M059J (cell line): ENCODE measurements at places on chromosomes 16 and 17. TPM values are rescaled to one million over a fixed set of nuclear protein-coding genes. Genes with fewer than 3 reads are reported as not detected.

CUEDC1 gene
- 4.4 and 16.2 TPM in 2 replicates for total RNA-seq

DNA sequence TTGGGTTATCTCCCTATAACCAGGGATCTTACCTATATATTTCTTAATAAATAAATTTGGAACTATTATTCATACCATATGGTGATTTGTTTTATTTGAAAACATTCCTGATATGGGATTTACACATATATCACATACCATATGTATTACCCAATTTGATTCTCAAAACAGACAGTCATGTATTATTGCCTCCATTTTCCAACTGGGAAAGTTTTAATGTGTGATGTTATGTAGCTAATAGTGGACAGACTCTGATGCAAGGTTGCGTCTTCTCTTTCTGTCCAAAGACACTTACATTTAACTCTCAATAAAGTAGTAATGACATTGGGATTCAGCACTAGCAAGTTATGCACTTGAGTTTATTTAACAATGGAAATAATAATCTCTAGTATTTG lies 1.1 kb downstream of the KRTAP9-9 start:
- DNase-seq = no peak

- peak; percentile 2 for DNase-seq
Measured at GRCh38 chr16:7246578-7246977, 86.1 kb upstream of the RBFOX1 start.

DNA sequence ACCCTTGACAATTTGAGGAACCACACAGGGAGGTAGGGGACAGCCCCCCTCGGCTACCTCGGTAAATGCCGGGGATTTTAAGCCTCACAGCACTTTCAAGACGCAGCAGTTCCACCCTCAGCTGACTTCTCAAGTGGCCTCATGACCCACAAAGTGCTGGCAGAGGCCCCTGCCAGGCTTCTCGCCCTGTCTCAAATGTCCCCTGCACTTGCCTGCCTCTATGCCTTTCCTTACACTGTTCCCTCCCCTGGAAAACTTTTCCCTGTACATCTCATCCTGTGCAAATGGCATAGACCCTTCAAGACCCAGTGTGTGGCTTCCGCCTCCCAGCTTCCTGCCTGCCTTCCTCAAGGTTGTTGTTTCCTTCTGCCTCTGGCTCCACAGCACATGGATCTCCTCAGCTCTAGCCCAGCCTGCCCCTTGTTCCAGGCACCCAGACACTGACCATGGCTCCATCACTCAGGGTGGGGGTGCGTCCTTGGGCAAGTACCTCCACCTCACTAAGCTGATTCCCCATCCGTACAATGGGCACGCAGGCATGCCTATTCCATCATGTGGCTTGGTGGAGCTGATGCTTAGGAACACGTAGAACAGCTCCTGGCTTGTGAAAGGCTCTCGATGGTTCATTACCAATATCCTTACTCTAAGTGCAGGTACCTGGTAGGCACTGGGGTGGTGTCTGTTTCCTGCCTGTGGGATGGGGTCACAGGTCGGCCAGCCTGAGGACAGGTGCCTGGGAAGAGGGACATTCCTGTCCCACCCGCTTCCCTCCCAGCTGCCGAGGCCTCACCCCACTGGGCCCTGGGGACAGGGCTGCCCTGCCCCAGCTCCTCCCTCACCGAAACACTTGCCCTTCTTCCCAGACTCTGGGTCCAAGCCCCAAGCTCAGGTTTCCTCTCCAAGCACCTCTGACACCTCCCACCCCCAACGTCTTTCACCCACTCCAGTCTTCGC lies 24.0 kb downstream of the MMP15 start:
- no peak for DNase-seq

GRCh38 chr17:71828182-71828596 lies 292.6 kb upstream of the SOX9 start:
- DNase-seq = peak; percentile 88

- DNase-seq = no peak
Measured at GRCh38 chr17:43952351-43952723, 1.4 kb downstream of the PYY start.

DNA sequence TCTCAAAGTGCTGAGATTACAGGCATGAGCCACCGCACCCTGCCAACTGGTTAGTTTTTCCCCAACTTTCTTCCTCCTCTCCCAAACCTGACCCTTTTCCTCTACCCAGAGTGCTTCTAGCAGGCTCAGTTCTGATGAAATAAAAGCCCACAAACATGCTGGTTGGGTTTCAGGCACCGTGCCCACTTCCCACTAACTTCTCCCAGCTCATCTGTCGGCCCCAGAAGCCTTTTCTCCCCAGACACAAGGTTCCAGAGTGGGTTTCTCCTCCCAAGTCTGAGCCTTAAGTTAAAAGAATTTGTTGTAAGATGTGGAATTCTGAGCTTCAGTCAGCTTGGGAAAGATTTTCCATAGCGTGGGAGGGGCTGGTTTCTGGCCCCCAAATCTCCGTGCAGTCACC lies 11.5 kb upstream of the SCN4A start:
- no peak for DNase-seq

DNA sequence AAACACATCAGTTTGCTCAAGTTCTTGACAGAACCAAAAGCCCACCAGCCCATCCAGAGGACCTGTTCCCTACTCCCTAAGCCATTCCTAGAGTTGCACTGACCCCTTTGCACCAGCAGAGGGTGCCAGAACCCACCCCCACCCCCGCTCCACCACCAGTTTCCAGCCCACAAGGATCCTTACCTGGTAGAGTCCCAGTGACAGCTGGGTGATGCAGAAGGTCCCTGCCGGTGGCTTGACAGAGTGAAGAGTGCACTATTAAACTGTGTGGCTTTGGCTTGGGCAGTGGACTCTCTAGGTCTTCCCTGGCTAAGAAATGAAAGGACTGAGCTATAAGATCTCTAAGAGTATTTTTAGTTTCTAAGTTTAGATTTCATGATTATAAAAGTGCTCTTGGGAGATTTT lies 73.3 kb upstream of the MTMR4 start:
- DNase-seq = peak; percentile 33

- no peak for DNase-seq
Measured at GRCh38 chr16:82096641-82097040, 61.6 kb downstream of the HSD17B2 start.

GRCh38 chr17:34647511-34647910 lies 68.1 kb downstream of the TMEM132E start:
- no peak for DNase-seq

DNA sequence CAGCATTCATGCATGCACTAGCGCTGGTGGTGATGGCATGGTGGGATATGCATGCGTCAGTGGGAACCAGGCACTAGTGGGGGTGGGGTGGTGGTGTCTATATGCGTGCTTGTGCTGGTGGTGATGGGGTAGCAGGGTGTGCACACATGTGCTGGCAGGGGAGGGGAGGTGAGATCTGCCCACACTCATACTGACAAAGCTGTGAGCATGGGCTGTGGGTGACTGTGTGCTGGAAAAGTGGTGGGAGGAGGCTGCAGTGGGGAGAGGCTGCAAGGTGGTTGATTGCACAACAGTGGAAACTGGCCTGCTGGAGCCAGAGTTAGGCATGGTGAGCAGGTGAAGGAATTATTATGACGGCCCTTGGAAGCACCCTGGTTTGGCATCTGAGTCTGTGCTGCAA lies 31.3 kb upstream of the TEKT1 start:
- DNase-seq = no peak
